Esophagus muscularis mucosa (tissue), 4 donors: ENCODE measurements at places on chromosomes 6 and 20.

- no peak for DNase-seq
Measured at GRCh38 chr6:19070520-19070919, 683.4 kb downstream of the RNF144B start.

- DNase-seq: no peak
Measured at GRCh38 chr6:128491610-128492206, 28.7 kb downstream of the PTPRK start.

GRCh38 chr6:156731396-156731795, 45.8 kb upstream of the ARID1B start:
- DNase-seq: no peak

GRCh38 chr20:49985617-49986016, 2.8 kb downstream of the SNAI1 start:
- no peak for DNase-seq

DNA sequence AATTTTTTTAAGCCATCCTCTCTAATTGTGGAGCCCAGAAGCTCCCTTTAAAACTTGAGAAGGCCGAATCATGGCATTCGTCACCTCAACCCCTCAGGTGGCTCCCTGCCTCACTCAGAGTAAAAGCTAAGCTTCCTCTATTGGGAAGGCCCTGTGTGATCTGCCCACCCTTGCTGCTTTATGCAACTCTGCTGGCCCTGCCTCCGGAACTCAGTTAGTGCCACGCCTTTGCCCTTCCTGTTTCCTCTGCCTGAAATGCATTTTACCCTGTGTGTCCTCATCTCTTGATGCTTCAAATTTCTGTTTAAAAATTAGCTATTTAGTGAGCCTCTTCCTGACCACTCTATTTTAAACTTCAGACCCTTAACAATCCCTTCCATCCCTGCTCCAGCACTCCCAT, 5.7 kb downstream of the PACRG start:
- DNase-seq: no peak

GRCh38 chr6:150169609-150170008, 26.8 kb downstream of the PPP1R14C start:
- DNase-seq: no peak
